CD14-positive monocyte (primary cell): ENCODE measurements at places on chromosomes 13 and 19. TPM values are rescaled to one million over a fixed set of nuclear protein-coding genes. Genes with fewer than 3 reads are reported as not detected.

MYO16 gene
- polyA plus RNA-seq = not detected in 2 replicates

ICAM4 gene
- polyA plus RNA-seq = 5.5 TPM

APOE gene
- 0.30 TPM for polyA plus RNA-seq

TTYH1 gene
- polyA plus RNA-seq = not detected

NLRP9 gene
- polyA plus RNA-seq = not detected in 2 replicates

LMTK3 gene
- polyA plus RNA-seq = 0.06 and 0.08 TPM in 2 replicates

PGLYRP1 gene
- 0.20 and 0.37 TPM in 2 replicates for polyA plus RNA-seq

SMIM7 gene
- 49.5 and 65.5 TPM in 2 replicates for polyA plus RNA-seq

CGB8 gene
- polyA plus RNA-seq = not detected

DNA sequence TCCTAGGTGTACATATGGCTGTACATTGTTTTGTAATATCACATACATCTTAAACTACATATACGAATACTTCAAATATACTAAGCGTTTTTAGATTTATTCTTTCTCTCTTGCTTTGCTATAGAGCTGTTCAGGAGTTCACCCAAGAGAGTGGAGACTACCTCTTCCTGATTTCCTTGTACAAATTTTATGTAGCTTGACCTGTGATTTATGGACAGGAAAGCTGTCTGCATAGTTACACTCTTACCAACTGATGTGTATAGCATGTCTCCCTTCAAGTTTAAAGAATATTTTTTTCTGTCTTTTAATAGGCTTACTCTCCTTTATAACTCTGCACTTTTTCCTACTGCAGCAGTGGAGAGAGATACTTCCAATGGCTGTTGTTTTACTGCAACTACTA lies 428.7 kb downstream of the NDFIP2 start:
- no peak for DNase-seq

GRCh38 chr19:4352701-4353121 lies 9.3 kb downstream of the MPND start:
- peak; percentile 33 for DNase-seq

DNA sequence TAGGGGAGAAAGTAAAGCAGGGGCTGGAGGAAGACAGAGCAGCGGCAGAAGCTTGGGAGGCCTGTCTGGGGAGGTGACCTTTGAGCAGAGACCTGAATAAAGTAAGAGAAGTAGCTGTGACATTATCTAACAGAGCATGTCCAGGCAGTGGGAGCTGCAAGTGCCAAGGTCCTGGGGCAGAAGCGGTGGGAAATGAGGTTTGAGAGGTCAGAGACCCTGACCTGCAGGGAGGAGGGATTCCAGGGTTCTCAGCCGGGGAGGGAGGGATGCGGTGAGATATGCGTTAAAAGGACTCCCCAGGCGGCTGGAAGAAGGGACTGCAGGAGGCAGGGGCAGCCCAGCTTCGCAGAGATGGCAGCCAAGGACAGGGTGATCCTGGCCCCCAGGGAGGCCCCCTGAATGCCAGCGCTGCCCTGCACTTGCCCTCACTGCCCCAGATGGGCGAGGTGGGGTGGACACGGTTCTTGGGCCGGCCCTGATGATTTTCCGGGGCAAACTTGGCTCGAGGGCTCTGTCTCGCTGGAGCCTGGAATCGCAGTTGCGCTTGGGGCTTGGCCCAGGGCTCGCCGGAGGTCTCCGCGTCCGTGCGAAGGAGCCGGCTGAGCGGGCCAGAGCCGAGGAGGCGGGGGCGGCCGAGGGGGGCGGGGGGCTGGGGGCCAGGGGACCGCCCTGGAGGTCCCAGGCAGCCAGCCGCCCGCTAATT lies 3.2 kb downstream of the CRLF1 start:
- DNase-seq = peak; percentile 32

GRCh38 chr19:8557642-8558238 lies 19.5 kb downstream of the MYO1F start:
- no peak for DNase-seq

DNA sequence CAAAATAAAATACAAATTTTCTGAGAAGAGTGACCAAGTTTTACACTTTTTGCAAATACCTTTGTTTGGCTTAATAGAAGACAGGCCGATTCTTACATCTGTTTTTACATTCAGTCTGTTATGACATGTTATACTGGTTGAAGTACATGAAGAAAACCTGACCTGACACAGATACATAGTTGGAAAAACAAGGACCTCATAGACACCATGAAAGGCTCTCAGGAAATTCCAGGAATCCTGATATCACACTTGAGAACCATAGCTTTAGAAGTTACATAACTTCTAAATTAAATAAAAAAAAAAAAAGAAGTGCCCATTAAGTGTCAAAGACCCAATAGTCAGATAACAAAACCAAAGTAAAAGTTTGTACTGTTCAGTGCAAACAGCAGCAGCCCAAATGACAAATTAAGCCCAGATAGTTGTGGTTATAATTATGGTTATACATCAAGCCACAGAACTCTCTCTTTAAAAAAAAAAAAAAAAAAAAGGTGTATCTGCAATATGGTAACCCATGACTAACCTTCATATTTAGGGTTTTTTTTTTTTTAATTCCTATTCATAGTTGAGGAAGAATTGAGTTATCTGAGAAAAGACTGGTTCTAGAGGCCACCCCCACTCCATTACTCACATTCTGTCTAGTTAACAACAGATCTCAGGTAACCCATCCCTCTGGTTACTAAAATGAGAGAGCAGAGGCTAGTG lies 19.8 kb downstream of the RBM26 start:
- DNase-seq = no peak

GRCh38 chr13:23651439-23651838 lies 81.2 kb downstream of the TNFRSF19 start:
- no peak for DNase-seq

- DNase-seq = no peak
Observed at GRCh38 chr13:91331047-91331915, 16.2 kb upstream of the MIR17HG start.

GRCh38 chr13:96460609-96461008 lies 370.7 kb downstream of the HS6ST3 start:
- no peak for DNase-seq

DNA sequence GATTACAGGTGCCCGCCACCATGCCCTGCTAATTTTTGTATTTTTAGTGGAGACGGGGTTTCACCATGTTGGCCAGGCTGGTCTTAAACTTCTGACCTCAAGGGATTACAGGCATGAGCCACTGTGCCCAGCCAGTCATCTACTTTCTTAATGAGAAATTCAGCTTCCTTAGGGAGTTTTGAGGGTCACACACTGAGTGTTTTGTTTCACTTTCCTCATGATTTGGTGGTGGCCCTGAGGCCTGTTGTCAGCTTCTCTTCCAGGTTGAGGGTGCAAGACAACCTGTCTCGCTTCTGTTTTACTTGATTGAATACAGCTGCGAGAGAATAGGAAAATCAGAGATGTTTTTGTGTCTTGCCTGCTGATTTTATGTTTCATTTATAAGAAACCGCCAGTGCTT lies 9.9 kb downstream of the FRY start:
- peak; percentile 27 for DNase-seq

DNA sequence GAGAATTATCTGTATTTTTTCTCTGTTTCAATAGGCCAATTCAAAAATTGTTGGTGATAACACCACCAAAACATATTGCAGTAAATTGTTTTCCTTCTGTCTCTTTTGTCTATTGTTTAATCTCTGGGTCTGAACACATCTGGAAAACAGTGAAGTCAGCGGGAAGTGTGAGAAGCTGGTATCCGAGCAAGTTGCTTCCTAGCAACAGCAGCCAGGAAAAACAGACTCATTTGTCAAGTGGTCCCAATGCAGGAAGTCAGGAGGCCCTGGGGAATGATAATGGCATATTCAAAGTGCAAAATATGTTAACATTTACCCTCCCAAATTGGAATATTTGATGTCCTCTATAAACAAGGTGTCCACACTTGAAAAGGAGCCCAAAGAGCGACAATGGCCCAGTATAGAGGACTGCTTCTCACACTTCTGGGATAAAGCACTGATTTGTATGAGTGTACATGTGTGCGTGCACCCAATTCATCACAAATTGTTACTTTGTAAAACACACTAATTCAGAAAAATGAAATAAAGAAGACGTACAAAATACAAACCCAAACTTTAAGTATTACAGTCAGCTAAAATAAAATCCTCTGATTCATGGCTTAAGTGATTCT lies 515.0 kb downstream of the TBC1D4 start:
- DNase-seq = no peak

DNA sequence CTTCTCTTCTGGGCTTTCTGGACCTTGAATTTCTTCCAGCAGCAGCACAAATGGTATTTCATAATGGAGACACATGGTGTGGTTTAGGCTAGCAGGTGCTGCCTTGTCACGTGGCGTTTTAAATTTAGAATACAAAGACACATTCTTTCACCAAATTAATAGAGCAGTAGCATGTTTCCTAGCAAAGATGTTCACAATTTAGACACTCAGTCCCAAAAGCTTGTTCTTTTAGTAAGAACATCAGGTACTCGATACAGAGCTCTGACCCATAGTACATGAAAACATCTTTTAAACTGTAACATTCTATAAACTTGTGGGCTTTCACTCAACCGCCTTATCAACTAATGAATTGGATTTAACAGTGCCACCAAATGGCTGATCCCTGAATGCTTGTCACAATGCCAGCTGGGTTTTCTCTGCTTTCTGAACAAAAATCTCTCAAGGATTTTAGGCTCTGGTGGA lies 290.1 kb downstream of the DCLK1 start:
- DNase-seq = no peak

GRCh38 chr19:15212711-15213110 lies 11.9 kb upstream of the NOTCH3 start:
- no peak for DNase-seq

DNA sequence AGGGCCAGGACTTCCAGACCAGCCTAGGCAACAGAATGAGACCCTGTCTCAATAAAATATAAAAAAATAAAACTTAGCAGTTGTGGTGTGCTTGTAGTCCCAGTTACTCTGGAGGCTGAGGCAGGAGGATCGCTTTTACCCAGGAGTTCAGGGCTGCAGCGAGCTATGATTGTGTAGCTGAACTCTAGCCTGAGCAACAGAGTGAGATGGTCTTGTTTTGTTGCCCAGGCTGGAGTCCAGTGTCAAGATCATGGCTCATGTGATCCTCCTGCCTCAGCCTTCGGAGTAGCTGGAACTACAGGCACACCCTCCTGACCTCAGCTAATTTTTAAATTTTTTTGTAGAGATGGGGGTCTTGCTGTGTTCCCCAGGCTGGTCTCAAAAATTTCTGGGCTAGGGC lies 4.3 kb upstream of the JUNB start:
- peak; percentile 31 for DNase-seq

DNA sequence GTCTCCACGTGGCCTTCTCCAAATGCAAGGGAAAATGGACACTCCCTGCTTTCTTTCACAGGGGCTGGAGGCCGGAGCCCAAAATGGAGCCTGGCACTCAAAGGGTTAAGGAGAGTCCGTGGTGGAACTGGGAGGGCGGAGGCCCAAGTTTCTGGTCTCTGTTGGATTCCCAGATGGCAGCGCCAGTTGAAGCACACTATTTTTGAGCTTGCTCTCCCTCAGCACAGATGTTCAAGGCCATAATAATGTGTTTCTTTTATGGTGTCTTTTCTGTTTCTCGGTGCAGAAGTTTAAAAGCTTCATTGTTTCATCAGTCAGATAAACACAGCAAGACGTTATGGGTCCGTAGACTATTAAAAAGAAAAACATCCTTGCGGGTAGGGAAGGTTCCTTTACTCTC lies 67.6 kb downstream of the TNFRSF19 start:
- DNase-seq = no peak

GRCh38 chr13:102870677-102871415 lies 25.0 kb downstream of the ERCC5 start:
- peak; percentile 28 for DNase-seq

GRCh38 chr13:32911506-32911905 lies 104.7 kb upstream of the KL start:
- no peak for DNase-seq

DNA sequence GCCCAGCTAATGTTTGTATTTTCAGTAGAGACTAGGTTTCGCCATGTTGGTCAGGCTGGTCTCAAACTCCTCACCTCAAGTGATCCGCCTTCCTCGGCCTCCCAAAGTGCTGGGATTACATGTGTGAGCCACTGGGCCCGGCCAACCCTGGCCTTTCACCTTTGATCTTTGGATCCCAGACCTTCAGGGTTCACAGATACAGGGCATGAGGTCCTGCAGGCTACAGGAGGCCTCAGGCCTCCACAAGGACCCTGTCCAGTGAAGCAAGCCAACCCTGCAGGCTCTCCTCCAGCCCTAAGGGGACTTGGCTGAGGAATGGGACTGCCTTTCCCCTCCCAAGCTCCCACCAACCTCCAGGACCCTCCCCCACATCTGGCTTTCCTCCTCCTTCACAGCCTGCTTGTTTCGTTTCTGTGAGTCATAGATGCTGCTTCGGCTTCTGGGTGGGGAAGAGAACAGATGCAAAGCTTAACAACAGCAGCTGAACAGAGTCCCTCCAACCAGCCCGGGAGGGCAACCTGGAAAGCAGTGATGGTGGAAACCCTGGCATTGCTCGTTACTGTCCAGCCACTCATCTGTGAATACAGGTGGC lies 11.8 kb downstream of the ARHGEF18 start:
- DNase-seq = no peak

DNA sequence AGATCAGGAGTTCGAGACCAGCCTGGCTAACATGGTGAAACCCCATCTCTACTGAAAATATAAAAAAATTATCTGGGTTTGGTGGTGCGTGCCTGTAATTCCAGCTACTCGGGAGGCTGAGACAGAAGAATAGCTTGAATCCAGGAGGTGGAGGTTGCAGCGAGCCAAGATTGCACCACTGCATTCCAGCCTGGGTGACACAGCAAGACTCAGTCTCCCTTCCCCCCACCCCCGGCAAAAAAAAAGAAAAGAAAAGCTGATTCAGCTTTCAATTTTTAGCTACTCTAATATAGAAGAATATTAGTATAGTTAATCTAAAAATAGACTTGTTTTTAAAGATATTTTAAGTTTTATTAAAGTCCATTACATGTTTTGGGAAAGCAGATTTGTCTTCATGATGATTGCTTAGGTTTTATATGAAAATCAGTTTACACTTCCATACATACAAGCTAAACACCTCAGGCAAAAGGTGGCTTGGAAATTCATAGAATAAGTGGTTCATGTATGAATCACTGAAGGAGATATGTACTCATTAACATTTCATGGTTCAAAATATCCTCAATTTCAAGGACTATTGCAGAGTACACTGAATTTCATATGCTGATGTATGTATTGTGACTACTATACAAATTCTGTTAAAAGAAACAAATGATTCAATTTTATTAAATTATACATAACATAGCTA lies 165.2 kb downstream of the TDRD3 start:
- no peak for DNase-seq

DNA sequence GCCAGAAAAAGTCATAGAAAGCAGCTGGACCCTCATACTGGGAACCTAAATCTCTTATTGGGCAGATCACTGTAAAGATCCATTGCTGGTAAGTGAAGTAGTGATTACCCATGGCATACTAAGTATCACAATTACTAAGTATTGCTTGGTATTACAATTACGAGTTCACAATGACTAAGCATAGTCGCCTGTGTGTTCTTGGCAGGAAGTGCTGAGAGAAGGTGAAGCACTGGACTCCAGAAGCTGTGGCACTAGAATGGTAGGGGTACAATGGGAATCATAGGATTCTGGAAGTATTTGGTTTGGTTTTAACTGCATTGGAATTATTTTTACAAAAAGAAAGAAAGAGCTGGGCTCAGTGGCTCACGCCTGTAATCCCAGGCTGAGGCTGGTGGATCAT lies 20.3 kb downstream of the LGALS16 start:
- DNase-seq = no peak

GRCh38 chr13:73482556-73482955 lies 423.8 kb downstream of the KLF5 start:
- no peak for DNase-seq
